ENCODE measurements at places on chromosomes 16 and 17. TPM values are rescaled to one million over a fixed set of nuclear protein-coding genes. Genes with fewer than 3 reads are reported as not detected.

Gene EVPL
- not detected for total RNA-seq

Gene SMIM5
- 0.09 TPM for total RNA-seq

Gene SDK2
- total RNA-seq: 0.07 TPM

Gene ASGR1
- total RNA-seq: 1.8 TPM

Gene CLEC3A
- total RNA-seq: not detected

Gene OTOA
- total RNA-seq: not detected

Gene ABCA9
- not detected for total RNA-seq

Gene ZNF423
- total RNA-seq: not detected

Gene ZACN
- 10.3 TPM for total RNA-seq

Gene CETP
- total RNA-seq: not detected

Gene SSTR5
- not detected for total RNA-seq

Gene SKAP1
- total RNA-seq: 60.5 TPM

Gene PRR29
- total RNA-seq: 0.18 TPM
